ENCODE measurements at places on chromosomes 12 and 14.

DNA sequence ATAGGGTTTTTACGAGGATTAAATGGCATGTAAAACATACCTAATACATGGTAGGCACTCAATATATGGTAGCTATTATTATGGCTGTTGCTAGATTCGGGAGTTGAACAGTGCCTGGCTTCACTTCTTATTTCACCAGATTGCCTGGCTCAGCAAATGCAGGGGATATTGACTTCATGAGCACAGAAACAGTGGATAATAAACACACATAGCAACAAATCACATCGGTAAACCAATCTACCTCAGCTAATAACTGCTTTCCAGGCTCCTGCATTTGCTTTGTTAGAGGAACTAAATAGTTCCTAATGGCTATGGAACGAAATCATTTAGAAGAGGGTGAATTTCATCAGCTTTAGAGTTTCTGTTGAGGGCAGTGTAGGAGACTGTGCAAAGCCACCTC is 105.2 kb upstream of the TMCC3 start:
- DNase-seq = no peak

DNA sequence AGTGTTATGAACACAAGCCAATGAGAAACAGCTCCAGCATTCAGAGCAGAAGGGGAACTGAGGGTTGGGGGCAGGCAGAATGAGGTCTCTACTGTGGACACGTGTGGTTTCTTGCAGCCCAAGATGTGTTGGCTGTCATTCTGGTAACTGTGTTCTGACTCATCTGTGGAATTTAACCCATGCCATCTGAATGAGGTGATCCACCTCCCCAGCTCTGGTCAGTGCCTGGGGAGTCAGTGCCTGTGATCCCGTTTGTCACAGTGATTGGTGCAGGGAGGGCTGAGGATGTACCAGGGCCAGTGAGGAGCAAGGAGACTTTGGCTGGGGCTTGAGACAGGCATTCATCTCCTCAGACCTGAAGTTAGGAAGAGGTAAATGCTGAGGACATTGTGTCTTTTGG is 216.8 kb downstream of the MSRB3 start:
- DNase-seq = no peak

DNA sequence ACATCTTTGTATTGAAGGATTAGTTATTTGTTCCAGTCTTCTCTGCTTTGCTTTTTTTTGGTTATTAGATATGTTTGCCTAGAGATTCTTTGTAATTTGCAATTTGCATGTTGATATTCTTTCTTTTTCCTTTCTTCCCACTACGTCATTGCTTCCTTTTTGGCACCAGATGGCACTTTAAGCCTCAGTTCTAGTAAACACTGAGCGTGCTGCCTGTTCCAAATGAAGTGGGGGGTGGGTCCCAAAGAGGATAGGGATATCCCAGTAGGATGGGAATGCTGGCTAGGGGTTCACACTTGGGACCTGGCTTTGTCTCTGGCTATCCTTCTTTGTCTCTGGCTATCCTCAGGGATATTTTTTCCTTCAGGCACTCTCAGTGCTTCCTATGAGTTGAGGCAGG is 17.0 kb downstream of the EAPP start:
- DNase-seq = no peak

DNA sequence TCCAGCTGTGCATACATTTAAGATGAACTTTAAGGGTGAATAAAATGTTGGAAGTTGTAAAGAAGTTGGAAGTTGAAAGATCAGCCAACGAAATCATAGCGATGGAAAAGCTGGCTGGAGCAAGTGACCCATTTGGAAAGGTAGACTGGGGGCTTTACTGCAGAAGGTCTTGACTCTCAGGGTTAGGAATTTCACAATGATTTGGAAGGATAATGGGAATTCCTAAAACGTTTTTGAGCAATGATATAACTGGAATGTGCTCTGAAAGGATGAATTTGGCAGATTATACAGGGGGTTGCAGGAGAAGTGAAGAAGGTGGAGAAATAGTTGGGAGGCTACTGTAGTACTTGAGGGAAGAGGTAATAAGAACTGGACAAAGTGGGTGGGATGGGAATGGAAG is 27.4 kb downstream of the EMP1 start:
- no peak for DNase-seq

- DNase-seq = no peak
These were observed 33.8 kb downstream of the ZFHX2 start for GRCh38 chr14:23517650-23518326.

- no peak for DNase-seq
These were observed 16.6 kb downstream of the LRTM2 start for GRCh38 chr12:1836854-1837421.

DNA sequence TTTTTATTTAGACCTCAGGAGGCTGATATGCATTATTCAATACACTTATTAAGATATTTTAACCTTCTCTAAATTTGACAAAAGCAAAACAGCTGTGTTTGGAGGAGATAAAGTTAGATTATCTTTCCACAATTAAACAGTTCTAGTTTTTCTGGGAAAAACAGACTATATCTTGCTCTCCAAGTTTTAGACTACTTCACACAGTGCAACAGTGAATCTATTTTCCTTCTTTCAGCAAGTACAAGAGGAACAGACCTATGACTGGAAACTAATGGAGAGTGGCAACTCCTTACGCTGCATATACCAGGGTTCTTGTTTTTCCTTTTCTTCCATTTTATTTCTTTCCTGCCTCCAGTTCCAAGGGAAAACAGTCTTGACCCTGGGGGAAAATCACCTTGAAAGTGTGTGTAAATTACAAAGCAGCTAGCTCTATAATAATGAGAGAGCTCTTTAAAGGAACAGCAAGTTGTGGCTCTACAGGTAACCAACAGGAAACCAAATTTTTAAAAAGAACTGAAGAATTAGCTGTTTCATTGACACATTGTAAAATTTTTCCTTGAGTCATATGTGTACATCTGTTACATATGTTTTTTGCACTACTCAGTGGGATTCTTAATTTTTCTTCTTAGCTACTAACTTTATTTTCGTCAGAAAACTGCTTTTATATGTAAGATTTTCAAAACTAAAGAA is 27.4 kb downstream of the DNM1L start:
- DNase-seq = no peak

DNA sequence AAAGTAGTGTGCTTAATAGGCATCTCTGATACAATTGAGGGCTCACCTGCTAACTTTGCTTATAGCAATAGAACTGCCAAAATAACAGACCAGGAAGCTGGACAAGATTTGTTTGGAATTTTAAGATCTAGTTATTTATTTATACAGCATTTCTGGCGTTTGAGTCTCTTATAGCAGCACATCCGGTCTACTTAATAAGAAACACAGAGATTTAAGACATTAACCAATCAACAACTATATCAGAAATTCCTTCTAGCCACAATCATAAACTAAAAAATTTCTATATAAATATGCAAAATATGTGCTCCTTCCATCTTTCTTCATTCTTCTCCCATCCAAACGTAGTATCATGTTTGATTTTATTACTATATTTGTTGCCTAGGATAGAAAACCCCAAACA is 2.6 kb downstream of the RTN1 start:
- DNase-seq = no peak

DNA sequence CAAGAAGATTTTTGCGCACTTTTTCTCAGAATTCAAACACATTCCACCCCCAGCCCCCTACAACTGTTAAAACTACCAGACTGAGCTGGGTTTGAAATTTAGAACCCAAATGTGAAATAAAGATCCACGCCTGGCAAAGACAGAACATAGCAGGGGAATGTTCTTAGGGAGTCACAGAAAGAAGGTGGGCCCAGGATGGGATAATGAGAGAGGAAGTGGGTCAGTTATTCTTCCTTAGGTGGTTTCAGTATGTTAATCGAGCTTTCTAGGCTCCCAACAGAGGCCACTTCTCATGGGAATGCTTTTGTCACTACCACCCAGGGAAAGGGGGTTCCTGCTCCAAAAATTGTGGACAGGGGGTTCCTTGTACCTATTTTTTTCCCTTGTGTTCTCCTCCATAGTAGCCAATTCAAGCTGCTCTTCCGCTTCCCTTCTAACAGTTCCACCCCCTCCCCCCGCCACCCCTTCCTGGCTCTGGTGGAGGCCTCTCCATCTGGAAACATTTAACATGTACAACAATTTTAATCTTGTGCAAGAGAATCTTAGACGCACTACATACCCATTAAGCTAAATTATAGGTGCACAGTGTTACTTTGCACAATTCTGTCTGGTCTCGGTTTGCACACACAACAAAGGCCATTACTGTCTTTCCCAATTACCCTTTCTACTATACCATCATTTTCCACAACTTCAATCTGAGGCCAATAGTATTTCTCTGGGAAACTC is 218.1 kb downstream of the MON2 start:
- DNase-seq = no peak

DNA sequence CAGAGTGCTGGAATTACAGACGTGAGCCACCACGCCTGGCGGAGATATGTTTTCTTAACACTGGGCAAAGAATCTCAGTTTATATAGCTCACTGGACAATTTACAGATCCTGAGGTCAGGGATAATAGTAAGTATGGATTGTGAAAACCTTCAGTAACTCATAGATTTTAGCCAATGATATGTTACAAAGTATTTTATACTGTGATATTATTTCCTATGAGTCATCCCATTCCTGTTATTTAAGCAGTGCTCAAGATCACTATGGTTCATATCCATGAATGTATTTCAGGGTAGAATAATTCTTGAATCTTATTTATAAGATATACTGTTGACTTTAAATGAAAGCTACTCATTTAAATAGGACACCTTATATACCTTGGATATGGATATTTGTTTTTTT is 107.2 kb downstream of the RAD51B start:
- no peak for DNase-seq

DNA sequence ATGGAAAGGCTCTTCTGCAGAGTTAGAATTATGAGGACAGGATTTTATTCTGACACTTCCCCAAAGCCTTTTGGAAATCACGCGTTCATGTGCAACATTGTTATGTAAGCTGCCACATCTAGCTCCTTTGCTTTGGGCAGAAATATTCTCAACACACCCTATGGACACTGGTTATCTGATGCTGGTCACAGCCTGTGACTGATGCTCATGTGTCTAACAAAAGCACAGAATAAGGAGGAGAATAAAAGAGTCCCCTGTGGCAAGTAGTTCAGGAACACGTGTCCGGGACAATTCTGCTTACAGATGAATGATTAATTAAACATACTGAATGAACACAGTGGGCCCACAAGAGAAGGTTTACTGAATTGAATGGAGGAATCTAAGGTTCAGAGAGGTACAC is 22.1 kb downstream of the FOXN3 start:
- no peak for DNase-seq

DNA sequence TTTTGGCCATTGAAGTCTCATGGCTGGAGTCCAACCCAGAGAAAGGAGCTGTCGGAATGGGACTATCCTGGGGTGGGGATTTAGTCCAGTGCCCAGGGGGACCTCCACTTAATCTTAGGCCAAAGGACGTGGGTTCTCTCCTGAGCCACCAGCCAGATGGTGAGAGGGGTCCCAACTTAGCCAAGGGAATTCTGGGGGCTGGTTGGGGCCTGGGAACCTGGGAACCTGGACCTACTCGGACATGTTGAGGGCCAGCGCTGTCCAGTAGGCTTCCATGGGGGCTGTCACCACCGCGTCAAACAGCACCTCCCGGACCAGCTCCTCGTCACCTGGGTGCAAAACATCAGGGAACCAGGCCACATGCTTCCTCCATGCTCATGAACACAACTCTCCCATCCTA is 33.4 kb downstream of the LRTM2 start:
- no peak for DNase-seq

DNA sequence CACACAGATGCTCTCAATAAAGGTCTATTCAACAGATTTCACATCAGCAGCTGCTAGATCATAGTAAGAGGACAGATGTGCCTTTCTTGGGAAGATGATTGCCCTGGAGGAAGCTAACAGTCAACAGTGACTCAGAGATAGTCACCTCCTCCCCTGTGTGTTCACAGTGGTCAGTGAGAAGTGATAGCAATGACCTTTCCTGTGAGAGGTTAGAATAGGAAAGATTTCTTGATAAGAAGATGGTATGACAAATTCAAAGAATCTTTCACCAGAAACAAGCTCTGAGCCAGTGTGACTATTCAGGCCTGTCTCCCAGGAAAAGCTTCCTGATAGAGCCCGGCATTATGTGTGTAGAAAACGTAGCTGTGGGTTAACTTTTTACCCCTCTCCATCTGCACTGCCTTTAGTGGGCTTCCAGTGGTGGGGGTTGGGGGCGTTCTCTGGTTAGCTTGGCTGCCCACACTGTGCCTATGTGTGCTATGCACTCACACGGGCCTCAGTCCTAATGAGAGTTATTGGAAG is 66.4 kb upstream of the ARHGAP5 start:
- no peak for DNase-seq

DNA sequence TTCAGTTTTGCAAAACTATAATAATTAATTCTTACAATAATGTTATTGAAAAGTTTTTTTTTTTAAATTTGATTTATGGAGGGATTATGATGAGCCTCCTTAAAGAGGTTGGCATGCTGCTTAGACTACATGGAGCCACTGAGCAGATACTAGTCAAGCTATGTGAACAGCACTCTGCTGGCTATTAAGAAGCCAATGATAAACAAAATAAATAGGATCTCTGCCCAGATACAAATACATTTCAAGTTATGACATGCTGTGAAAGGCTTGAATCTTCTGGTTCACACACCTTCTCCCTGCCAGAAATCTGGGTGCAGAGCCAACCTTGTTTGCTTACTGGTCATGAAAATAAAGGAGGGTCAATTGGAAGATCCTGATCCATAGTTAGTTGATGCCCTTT is 107.4 kb upstream of the NAV3 start:
- DNase-seq = no peak

DNA sequence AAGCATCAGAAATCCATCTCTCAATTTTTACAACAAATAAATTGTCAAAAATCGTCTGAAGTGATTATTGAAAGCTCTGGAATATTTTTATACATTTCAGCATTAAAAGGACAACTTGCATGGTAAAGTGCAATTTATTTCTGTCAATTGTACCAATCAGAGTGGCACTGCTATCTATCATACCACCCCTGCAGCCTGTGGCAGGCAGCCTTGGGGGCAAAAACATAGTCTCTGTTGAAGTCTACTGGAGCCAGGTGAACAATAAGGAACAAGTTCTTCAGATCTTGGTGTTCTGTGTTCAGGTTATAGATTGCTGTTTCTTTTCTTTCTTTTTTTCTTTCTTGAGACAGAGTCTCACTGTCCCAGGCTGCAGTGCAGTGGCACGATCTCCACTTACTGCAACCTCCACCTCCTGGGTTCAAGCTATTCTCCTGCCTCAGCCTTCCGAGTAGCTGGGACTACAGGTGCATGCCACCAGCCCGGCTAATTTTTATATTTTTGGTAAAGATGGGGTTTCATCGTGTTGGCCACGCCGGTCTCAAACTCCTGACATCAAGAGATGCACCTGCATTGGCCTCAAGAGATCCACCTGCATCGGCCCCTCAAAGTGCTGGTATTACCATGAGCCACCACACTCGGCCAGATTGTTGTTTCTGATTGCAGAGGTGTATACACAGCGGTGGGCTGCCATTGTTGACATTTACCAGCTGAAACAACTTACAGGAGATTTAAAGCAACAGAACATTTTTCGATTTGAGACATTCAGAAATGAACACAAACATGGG is 629.6 kb downstream of the SLC16A7 start:
- DNase-seq = no peak

Measured in activated CD8-positive, alpha-beta memory T cell treated with anti-CD3 and anti-CD28 coated beads, Interleukin-2, amount 50 U/mL, for 4 hours (primary cell).